ENCODE measurements at places on chromosomes 12 and 14.

- DNase-seq = no peak
These were observed 29.0 kb upstream of the PLEKHG7 start for GRCh38 chr12:92673756-92674155.

GRCh38 chr14:59482541-59483331, 1.5 kb downstream of the L3HYPDH start:
- DNase-seq = no peak

- DNase-seq = peak; percentile 19
These were observed 1.6 kb downstream of the FAM234B start for GRCh38 chr12:13045816-13046215.

DNA sequence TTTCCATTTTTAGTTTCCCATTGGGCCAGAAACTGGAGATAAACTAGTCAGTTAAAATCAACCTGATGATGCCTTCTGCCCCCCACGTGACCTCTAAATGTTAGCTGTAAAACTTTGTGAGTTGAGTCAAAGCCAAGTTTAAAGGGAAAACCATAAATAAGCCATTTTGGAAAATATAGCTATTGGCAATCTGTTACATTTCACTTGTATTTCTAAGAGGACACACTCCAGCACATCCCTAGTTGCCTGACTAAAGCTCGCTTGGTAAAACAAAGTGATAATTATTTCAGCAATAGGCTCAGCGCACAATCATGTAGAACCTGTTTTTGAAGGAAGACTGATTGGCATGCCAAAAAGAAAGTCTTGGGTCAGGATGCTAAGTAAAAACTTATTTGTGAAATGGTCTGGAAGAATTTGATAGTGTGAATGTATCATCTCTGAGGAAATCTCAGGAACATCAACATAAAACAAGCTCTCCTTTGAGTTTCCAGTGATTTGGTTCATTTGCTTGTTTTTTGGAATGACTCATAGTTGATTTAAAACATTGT, 49.2 kb upstream of the AEBP2 start:
- no peak for DNase-seq

All from T47D (cell line).